ENCODE measurements at places on chromosomes 11 and 22. TPM values are rescaled to one million over a fixed set of nuclear protein-coding genes. Genes with fewer than 3 reads are reported as not detected.

DNA sequence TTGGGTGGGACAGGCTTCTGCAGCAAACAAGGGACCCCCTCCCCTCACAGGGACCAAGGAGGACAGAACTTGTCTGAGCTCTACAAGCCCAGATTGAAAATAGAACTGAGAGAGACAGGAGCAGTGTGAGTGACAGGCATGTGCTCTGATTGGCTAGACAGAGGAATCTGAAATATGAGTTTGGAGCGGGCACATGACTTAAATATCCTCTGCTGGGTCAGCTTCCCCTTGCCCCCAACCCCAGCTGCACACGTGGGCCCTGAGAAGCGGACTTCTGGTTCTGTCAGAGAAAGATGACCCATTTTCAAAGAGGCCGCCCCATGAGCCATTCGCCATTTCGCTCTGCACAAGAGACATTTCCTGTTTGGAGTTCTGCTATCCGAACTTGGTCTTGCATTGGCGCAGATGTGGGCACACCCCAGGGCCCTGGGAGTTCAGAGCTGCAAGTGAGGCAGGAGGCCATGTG lies 5.3 kb downstream of the TUBA8 start:
- DNase-seq: no peak

- DNase-seq: no peak
These were observed 223.6 kb downstream of the SWAP70 start for GRCh38 chr11:9887472-9887871.

DNA sequence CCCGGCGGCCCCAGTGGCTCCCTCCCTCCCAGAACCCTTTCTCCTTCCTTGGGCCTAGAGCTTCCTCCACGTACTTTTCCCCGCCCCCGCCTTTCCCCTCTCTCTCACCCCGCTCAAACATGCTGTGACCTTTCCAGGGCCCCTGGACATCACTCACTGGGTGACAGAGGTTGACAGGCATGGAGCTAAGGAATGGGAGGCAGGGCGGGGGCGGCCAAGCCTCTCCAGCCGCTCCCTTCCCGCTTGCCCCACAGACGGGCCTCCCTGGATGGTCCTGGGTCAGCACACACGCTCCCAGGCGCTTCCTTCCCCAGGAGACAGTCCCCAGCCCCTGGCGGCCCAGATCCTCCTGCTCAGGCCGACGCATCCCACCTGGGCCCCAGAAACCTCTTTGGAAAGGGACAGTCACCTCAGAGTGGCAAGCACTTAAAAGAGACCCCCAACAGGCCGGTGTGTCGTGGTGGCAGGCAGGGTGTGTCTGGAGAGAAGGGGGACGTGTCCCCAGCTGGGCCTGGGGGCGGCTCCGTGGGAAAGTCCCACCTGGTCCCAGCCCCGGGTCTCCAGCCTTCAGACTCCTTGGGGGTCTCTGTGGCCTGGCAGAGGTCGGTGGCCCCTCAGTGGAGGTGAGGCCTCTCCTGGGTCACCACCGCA lies 8.8 kb downstream of the H19 start:
- DNase-seq: no peak

GRCh38 chr11:12269104-12269441 lies 108.3 kb upstream of the PARVA start:
- DNase-seq: no peak

DNA sequence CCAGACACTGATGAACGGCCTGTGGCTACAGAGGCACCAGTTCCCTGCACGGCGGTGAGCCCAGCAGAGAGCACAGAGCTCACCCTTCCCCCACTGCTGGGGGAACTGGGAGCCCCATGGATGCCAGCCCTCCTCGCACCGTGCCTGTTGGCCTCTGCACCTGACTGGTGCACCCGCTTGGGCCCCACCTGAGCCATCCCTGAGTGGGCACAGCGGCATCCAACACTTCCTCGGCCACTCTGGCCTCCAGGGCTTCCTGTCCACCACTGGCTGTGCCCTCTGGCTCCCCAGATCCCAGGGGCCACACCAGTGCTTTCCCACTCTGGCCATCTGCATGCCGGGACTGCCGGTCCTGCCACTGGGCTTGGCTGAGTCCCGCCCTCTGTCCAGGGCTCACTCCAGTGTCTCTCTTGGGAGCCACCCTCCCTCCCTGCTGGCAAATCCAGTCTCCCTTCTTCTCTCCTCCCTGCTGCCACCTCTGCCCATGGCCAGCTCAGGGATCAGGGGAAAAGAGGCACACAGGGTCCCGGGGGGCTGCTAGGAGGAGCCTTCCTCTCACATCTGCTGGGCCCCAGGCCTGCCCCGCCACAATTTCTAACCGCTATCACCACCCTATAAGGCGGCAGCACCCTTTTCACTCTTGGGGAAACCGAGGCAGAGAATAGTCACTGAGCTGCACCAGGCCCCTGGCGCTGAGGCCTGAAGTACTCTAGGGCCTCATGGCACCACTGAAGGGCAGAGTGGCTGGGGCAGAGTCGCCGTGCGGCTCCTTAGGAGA lies 33.0 kb downstream of the GNB1L start:
- DNase-seq: no peak

GRCh38 chr11:120028181-120028896 lies 109.6 kb downstream of the TRIM29 start:
- DNase-seq: no peak

GRCh38 chr11:57248780-57249383 lies 11.8 kb upstream of the APLNR start:
- no peak for DNase-seq

DNA sequence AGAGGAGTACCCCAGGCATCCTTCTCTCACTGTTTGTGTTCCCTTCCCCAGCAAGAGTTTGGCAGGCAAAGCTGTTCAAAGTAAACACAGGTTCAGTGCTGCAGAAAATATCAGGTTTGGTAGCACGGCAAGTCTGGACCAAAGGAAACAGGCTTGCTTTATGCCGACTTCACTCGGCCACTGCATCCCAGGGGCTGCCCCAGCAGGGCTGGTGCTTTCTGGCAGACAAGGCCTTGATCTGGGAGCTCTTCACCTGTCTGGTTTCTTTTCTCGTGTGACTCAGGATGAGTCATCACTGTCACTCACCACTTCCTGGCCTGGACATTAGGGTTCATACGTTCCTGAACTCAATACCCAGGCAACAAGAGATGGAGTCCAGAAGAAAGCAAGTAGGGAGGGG lies 52.6 kb upstream of the NAV2 start:
- DNase-seq: peak; percentile 85

DNA sequence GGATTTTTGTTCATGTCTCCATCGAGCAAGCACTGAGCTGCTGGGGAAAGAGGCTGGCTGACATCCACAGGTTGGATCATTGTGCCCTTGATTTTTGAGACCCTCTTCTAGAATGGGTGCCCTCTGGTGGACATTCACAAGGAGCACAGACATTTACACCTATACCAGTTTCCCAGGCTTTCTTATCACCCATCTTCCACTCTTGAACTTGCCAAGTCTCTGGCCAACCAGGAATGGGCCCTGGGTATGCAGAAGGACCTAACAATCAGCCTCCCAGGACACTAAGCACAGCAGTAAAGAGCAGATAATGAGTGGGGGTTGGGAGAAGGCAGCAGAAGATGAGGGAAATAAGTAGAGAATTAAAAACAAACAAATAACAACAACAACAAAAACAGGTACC lies 5.7 kb upstream of the INTS4 start:
- peak; percentile 28 for DNase-seq

- DNase-seq: no peak
These were observed at the start of gene PRSS23 for GRCh38 chr11:86800076-86800959. Gene PRSS23 (plus strand): TSS chr11:86800542. CDS start chr11:86807644, 7,102 bp downstream.

GRCh38 chr11:43234881-43235280 lies 76.9 kb upstream of the API5 start:
- DNase-seq: no peak

- DNase-seq: no peak
These were observed 33.9 kb downstream of the RAB39A start for GRCh38 chr11:107962181-107962580.

- DNase-seq: no peak
These were observed 7.5 kb downstream of the ASCC2 start for GRCh38 chr22:29830585-29830984.

GRCh38 chr22:47354668-47355387 lies 592.4 kb downstream of the TBC1D22A start:
- no peak for DNase-seq

DNA sequence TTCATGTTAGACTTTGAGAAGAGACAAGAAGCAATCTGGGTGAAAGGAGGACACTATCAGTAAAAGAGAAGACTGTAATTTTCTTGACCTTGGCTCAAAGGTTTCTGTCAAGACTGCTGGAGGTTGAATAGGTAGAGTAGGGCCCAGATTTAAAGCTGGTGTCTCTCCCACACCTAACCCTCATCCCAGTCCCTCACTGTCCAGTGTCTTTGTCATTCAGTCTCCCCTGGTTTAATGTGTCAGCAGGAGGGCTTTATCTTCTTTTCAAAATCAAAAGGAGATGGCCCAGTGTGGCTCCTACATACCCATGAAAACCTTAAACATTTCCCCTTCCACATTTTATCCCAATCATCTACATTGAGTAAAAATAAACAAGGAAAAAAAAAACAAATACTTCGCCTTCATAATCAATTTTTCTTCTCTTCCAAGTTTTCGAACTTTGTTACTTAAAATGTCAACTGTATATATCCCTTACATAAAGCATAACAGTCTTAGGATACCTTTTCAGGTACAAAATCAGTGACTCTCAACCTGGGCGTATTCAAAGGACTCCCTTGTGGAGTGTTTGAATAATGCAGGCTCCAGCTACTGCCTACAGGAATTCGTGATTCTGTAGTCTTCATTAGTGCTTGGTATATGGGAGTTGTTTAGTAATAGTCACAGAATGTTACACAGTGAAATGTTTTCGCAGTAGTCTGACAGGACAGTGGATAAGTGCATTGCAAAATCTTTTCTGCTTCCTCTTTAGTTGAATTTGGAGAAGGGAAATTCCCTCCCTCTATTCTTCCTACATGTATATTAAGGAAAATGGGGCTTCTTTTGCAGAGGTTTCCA lies 87.2 kb downstream of the FAT3 start:
- DNase-seq: no peak

DNA sequence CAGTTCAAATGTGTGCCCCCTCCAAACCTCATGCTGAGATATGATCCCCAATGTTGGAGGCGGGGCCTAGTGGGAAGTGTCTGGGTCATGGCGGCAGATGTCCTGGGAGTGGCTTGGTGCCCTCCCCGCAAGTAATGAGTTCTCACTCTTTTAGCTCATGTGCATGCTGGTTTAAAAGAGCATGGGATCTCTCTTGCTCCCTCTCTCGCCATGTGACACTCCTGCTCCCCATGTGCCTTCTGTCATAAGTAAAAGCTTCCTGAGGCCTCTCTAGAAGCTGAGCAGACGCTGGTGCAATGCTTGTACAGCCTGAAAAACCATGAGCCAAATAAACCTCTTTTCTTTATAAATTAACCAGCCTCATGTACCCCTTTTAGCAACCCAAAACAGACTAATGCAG lies 98.8 kb downstream of the SGSM3 start:
- no peak for DNase-seq

- DNase-seq: no peak
These were observed 323.7 kb downstream of the BRD1 start for GRCh38 chr22:49503896-49504521.

- no peak for DNase-seq
These were observed 18.0 kb downstream of the TP53AIP1 start for GRCh38 chr11:128924510-128925249.

- DNase-seq: peak; percentile 97
These were observed 701.8 kb downstream of the NTM start for GRCh38 chr11:132072044-132072857.

- no peak for DNase-seq
These were observed 47.7 kb downstream of the PIWIL3 start for GRCh38 chr22:24726848-24727217.

- no peak for DNase-seq
These were observed 130.1 kb upstream of the ZC3H12C start for GRCh38 chr11:109963101-109963500.

DNA sequence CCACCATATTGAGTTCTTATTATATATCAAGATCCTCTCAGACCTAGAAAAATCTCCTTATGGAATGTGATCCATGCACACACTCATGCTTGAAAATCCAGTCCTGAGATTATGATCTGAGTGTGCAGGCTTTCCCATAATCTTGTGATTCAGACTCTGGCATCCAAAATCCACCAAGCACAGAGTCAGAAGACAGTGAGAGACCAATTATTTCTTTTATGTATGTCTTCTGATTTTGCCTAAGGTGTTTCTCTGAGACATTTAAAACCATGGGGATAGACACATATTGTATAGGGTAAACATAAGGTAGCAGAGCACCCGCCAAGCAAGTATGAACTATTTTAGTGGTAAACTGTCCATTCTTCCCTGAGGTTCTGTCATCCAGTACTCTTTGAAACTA lies 52.0 kb upstream of the MMP13 start:
- no peak for DNase-seq

DNA sequence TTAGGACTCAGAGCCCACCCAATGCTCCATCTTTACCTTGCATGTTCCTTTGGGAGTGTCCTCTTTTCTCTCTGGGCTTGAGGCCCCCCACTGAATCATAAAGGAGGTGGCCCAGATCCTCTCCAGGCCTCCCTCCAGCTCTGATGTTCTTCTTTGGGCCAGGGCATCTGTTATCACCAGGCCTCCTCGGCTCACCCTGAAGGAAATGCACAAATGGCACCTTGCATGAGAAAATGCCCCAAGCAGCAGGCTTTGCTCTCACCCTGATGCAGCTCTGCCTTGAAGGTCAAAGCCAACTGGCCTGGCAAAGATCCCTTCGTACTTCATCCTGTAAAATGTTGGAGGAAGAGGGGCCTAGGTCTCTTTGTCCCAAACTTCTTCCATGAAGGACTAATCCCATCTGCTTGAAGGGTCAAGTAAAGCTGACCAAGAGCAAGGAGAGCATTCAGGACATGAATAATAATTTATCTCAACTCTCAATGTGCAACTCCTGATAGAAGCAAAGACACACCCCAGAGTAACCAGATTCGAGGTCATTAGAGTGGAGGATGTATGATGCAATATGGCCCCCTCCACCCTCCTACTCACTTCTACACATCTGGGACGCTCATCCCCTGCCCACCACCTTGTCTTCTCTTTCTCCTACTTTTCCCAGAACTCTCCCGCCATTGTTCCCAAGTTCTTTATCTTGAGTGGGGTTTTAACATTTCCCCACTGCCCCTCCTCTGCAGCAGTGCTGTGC lies 9.5 kb downstream of the APOL6 start:
- no peak for DNase-seq

DNA sequence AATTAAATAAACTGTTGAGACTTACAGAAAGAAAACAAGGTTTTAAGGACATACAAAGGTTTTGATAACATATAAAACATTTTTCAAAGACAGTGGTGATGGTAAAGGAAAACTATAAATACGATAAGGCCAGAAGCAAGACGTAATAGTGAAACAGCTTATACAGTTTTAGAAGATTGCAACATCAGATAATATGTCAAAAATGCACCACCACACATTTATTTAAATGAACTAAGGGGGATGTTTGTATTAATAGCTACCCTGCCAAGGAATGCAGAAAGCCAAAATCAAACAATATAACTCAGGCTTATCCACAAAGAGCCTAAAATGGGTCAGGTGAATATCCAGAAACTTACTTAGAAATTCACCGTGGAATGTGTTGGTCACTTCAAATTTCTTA lies 981.6 kb upstream of the FAT3 start:
- DNase-seq: no peak

- DNase-seq: no peak
These were observed 27.7 kb upstream of the SHANK2 start for GRCh38 chr11:71279916-71280645.

FJX1 gene
- total RNA-seq: 37.2 TPM

OR2AG2 gene
- 0.04 TPM for total RNA-seq

MMP13 gene
- not detected for total RNA-seq

C11orf91 gene
- not detected for total RNA-seq

GPHA2 gene
- total RNA-seq: not detected

GVQW3 gene
- 1.1 TPM for total RNA-seq

NXPE4 gene
- total RNA-seq: not detected

MMP27 gene
- total RNA-seq: not detected

OR2D2 gene
- 0.38 TPM for total RNA-seq

ADM2 gene
- 29.0 TPM for total RNA-seq

LRRC75B gene
- 18.1 TPM for total RNA-seq

LRRC32 gene
- total RNA-seq: 3.9 TPM

Data from kidney epithelial cell (primary cell).